Activated T-cell treated with anti-CD3 and anti-CD28 coated beads for 1 hour (primary cell): ENCODE measurements at places on chromosomes 12 and 14.

- no peak for DNase-seq
These were observed 71.0 kb downstream of the DAD1 start for GRCh38 chr14:22518073-22518472.

DNA sequence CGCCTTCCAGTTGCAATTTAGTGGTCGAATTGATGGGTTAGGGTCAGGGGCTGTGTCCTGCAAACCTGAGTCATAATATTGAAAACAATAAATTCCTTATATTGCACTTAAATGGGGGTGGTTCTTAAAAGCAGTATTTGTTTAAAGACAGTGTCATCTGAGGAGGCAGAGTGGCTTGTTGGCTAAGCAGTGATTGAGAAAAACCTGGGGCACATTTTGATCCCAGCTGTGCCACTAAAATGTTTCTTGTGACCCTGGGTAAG, 48.4 kb downstream of the FBXW8 start:
- no peak for DNase-seq

DNA sequence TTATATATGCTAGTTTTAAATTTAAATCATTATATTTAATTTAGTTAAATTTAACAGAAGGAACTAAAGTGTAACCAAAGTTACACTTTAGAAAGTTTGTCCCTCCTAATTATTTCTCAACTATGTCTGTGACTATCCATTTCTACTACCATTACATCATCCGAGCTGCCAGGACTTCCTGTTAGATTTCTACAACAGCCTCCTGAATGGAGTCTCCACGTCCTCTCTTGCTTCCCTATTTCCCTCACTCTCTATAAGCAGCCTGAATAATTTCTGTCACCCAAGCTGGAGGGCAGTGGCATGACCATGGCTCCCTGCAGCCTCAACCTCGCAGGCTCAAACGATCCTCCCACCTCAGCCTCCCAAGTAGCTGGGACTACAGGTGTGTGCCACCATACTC, 84.1 kb downstream of the TTC7B start:
- DNase-seq = no peak

- DNase-seq = no peak
These were observed 58.0 kb upstream of the DAAM1 start for GRCh38 chr14:59130462-59130861.

DNA sequence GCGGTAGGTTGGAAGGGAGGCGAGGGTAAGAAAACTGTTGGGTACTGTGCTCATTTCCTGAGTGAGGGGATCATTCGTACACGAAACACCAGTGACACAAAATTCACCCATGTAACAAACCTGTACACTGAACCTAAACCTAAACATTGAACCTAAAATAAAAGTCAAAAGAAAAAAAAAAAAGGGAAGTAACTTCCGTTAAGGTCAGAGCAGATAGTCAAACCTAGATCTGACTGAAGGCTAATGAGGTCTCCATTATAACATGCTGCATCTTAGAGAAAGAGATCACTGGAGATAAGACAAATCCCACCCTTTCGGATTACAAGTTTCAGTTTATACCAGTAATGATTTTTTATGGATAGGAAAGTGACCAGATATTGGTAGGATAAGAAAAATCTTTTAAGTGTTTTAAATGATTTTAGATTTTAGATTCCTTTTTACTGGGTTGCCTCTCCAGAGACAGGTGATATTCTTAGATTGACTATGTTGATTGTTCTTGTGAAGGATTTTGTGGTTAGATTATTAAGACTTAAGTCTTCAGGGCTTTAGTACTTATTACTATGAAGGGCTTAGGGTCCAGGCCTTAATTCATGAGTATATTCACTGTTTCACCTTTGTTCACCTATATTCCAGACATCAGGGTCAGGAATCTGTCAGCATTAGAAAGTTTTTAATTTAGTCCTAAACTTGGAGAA, 11.2 kb upstream of the NCKAP1L start:
- DNase-seq = no peak

DNA sequence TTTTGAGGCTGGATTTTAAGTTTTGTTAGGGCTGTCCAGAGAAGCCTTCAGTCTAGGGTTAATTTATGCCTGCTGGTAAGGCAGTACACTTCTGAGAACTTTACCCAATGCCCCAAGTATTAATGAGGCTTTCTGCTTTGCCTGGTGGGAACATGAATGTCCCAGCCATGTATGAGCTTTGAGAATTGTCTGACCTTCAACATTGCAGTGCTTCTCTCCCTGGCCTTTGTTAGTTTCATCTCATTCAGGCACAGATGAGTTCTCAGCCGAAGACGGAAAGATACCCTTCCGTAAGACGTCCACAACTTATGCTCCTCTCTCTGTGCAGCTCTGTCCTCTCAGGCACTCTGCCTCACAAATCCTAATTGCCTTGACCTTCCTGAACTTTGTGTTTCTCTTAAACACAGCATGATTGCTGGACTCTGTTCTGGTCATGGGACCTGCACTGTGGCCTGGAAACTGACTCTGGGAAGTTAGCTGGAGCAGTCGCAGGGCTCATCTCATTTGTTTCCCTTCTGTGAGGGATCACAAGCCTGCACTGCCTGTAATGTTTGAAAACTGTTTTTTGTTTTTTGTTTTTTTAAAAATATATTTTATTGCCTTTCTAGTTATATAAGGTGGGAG, 15.7 kb downstream of the CHPT1 start:
- DNase-seq = no peak

DNA sequence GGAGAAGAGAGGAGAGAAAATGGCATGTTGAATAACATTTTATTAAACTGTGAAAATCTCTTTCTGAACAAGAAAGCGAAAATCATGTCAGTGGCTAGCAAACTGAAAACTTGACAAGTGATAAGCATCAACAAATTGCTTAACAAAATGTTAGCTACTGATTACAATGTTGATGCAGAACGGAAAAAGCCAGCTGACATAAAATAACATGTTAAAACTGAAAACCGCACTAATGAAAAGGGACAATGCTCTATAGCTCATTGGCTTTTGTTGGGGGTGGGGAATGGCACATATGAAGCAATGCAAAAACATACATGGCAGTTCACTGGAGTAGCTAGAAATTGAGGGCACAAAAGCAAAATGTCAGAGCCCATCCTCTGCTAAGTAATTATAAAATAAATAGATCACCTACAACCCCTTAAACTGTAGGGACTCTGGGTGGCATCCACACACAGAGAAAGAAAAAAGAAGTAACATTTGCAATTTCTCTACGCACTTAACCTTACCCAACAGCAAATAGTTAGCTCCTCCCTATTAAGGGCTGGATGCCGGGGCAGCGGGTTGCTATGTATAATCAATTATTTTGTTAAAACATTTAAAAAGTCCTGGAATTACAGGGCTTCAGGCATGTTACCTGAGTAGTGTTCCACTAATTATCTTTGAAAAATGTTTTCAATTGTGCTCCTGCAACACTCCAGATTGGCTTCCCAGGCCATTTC, 129.2 kb upstream of the USP15 start:
- DNase-seq = no peak

GRCh38 chr12:123720141-123720814, 8.1 kb downstream of the ATP6V0A2 start:
- DNase-seq = no peak

- DNase-seq = no peak
These were observed 198.7 kb upstream of the EEA1 start for GRCh38 chr12:93127582-93128331.

- no peak for DNase-seq
These were observed 11.2 kb upstream of the AJUBA start for GRCh38 chr14:22993517-22993916.

DNA sequence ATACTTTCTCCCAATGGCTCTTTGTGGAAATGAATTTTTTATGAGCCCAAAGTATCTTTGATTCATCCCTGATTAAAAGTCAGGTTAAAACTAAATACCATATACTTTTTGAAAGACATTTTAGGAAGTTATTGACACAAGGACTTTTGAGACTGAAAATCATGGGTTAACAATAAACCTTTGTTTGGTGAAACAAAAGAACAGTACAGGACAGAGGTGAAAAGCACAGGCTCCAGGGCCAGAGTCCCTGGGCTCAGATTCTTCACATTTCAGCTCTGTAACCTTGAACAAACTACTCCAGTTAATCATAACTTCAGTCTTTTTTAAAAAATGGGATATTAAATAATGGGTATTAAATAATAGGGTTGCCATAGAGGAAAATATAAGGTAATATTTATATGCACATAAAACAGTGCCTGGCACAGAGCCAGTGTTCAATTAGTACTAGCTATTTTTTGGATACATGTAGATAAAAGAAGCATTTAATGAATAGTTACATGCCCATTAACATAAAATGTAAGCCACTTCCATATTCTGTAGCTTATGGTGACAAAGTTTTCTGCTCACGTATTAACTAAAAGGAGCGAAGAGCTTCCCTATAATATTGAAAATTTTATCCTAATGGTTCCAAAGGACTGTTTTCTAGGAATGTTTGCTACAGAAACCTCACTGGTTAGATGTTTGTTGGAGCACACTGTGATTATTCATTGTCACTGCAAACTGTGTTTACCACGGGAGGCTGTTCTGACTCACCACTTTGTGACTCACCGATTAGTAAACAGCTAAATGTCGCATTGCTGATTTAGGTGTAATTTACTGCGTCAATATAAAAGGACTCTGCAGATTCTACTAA, 255.4 kb downstream of the DAD1 start:
- DNase-seq = no peak

- no peak for DNase-seq
These were observed 172.2 kb upstream of the DDHD1 start for GRCh38 chr14:53325176-53325806.

DNA sequence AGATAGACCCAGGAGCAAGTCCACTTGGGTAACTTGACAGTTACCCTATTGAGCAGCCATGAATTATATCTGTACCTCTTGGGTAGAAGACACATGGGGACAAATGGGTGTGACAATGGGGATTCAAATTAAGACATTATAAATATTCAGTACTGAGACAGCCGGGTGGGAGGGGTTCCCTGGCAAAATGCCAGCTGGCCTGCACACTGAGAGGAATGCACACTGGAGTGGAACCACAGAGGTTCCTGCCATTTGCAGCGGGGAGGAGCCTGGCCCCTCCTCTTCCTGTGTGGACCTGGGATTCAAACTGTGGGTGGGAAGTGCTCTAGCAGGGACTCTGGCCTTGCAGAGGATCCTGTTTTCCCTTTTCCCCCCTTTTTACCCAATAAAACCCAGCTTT, 118.7 kb upstream of the CDKN3 start:
- no peak for DNase-seq

- DNase-seq = no peak
These were observed 79.0 kb downstream of the MOK start for GRCh38 chr14:102225936-102226335.

DNA sequence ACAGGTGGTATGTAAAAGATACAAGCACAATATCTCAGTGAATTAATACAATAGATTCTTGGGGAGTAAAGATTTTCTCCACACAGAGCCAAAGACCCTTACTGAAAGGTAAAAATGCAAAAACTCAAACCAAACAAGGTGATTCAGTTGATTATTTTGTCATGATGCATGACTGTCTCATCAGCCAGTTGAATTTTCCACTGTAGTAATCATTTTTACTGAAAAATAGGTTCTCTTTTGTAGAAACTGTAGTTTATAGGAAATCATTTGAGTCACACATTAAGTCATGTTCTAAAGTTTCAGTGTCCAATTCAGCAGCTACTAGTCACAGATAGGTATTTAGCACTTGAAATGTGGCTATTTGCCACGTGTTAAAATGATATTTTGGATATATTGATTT, 53.6 kb downstream of the PPFIA2 start:
- no peak for DNase-seq

DNA sequence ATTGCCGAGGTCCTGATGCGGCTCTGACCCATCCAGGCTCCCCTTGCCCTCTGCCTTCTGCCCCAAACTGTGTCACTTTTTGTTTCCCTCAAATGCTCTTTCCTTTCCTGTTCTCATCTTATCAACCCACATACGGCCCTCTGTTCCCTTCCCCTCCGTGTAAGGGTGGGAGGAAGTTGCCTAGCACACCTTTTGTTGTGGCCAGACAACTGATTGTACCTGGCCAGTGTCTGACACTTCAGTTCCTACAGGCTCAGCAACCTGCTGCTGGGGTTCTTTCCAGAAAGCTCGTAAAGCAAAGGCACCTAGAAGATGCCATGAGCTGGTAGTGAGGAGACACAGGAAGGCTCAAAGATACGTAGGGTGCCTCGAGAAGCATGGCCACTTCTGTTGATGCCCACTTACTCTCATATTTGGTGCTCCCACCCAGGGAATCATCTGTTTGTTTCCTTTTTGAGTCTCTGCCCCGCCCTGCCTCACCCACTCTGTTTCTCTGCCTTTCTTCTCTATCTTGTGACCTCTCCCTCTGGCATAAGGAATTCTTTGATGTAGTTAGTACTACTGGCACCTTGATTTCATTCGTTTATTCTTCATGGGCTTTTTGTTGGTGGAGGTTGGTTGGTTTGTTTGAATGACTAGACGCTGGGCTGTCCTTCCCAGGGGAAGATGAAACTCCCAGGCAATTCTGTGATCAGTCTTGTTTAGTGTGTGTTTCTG, 152.4 kb upstream of the FKBP4 start:
- DNase-seq = no peak

GRCh38 chr12:57623811-57624390, 9.1 kb downstream of the B4GALNT1 start:
- DNase-seq = no peak

DNA sequence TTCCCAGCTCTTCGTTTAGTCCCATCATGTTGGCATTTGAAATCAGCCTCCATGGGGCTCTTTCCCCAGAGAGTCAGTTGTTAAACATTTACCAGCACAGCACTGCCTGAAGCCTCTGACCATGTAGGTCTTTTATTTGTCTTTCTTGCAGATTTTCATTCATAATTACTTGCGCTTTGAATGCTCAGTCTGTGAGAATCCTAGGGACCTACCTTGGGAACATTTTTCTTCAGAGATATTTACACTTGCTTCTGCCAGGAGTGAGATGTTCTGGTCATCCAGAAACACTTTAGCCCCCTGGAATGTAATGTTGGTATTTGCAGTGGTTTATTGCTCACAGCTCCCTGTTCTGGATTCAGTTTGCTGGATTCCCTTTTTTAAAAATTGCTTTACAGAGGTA, 41.7 kb downstream of the RPH3A start:
- DNase-seq = no peak

GRCh38 chr14:105187116-105187515, 6.0 kb upstream of the NUDT14 start:
- DNase-seq = no peak

DNA sequence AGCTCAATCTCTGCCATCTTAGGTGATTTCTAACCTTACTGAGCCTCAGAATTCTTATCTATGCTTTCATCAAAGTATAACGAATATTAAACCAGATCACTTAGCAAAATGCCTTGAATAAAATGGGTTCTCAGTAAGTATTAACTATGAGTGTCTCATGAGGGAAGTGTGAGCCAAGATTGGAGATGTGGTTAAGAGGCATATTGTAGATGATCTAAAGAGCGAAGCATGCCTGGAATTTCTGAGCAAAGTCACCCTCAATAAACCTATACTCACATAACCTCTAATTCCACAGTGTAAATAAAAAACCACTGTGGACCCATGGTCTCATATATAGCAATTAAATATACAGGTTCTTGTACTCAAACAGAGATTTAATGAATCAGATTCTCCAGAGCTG, 193.1 kb upstream of the FSCB start:
- no peak for DNase-seq
